ENCODE measurements at places on chromosomes 16 and 17.
A peak's percentile ranks its signal among the peaks of the same experiment; 100 is the strongest.

DNA sequence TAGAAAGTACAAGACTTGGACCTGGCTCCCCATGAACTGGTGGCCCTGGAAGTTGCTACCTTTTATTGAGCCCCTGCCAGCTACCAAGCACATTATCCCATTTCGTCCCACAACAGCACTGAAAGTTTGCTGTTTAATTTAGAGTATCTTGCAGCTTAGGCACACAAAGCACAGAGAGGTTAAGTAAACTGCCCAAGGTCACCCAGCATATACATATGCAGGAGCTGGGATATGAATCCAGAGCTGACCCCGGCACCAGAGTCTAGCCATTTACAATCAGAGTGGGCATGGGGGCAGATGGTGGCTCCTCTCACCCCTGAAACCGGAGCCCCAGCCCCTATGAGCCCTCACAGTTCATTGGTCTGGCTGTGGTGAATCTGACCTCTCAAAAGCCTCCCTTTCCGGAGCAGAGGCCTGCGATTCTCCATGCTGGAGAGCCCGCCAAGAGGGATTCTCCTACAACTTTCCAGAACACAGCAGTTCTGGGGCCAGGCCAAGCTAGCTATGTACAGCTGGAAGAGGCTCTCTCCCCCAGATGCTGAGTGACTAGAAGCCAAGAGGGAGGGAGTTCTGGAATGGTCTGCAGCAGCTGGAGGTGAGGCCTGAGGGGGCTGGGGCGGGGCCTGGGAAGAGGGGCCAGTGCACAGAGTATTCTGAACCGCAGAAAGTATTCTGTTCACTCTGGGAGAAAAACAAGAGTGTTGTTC is 58.3 kb downstream of the SREBF1 start:
- DNase-seq, result no peak

GRCh38 chr16:88813269-88814143 is 1.8 kb upstream of the APRT start:
- DNase-seq, result no peak

GRCh38 chr16:19071811-19072777 is 4.7 kb downstream of the COQ7 start:
- DNase-seq, result peak; percentile 75

- DNase-seq, result peak; percentile 15
Measured at GRCh38 chr17:1830288-1830687, 483 bp downstream of the RPA1 start.

GRCh38 chr17:42918902-42919521 is 18.4 kb downstream of the G6PC1 start:
- DNase-seq, result peak; percentile 21

Data from RPMI8226 (cell line).